ENCODE measurements at places on chromosomes 1 and 21.

GRCh38 chr1:185719021-185719420, 15.2 kb upstream of the HMCN1 start:
- peak; percentile 99 for DNase-seq

GRCh38 chr21:16438761-16439160, 709.0 kb downstream of the USP25 start:
- DNase-seq = no peak

DNA sequence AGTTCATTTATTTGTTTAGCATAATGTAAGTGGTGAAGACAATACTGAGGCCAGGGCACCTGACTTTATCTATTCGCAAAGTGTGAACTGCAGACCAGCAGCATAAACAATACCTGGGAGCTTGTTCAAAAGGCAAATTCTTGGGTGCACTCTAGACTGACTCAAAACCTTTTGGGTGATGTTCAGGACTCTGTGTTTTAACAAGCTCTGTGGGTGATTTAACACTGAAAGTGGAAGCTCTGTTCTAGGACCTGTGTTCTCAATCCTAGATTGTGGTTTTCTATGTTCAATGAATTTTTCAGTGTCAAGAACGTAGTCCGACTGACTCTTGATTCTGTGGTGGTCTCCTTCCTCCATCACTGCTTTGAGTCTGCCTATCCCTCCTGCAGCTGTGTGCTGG, 71.9 kb downstream of the GPR88 start:
- DNase-seq = no peak

DNA sequence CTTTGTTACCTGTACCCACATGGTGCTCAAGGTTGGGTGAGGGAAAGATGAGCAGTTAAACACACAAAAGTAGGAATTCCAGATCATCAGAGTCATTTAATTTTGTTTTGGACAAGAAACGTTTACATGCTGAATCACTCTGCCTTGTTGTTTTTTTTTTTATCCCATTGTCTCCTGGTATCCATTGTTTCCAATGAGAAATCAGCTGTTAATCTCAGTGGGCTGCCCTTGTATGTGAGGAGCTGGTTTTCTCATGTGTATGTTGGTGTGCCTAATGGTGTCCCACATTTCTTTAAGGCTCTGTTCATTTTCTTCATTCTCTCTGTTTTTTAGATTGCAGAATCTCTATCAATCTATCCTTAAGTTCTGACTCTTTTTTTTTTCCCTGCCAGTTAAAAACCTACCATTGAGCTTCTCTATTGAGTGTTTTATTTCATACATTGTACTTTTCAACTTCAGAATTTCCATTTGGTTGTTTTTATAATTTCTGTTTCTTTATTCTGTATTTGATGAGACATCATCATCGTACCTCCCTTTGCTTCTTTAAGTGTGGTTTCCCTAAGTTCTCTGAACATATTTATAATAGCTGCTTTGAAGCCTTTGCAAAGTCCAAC, 8.8 kb upstream of the OBSCN start:
- peak; percentile 14 for DNase-seq

DNA sequence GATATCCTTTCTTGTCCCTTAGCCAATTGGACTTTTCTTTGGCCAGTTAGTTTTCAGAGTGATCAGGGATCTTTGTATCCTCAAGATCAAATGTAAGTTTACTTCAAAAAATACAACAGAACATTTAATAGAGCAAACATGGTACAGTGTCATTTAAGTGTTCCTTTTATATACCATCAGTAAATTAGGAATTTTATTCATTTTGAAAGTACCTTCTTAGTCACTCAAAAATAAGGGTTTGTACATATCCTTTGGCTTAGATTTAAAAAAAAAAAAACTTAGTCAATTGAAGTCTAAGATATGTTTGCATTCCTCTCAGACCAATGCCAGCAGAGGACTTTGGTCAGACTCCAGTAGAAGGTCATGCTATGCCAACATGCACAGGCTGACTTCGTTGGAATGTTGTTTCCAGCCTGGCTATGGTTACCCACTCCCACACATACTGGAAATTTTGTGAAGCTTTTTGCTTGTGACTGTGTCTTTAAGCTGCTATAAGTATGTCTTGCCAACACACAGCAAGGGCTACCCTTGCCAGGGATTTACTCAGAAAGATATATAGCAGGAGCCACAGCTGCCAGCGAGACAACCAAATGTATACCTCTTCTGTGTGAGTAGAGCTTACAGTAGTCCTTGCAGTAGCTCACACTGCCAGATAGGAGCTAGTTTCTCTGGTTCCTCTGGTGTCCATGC, 81.5 kb upstream of the LRIF1 start:
- DNase-seq = no peak

Data from fibroblast of mammary gland (primary cell).